ENCODE measurements at places on chromosomes 7 and 10.

- no peak for DNase-seq
Observed at GRCh38 chr7:19009936-19010280, 107.5 kb downstream of the TWIST1 start.

GRCh38 chr7:150952331-150953050 lies 25.6 kb downstream of the KCNH2 start:
- DNase-seq: no peak

DNA sequence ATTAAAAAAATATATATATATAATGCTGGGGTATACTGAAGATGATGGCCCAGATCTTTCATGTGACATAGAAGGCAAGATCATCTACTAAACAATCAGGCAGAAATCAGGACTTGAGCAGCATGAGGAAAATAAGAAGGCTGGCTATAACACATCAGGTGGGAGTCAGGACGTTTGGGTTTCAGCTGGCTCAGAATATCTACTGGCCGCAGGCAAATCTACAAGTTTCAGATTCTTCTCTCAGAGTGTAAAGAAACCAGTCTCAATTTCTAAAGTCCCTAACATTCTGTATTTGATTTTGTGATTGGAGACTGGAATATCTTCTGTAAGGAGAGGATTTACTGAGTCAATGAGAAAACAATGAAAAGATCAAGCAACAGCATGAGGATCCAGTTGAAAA lies 37.7 kb upstream of the FAM3C start:
- no peak for DNase-seq

DNA sequence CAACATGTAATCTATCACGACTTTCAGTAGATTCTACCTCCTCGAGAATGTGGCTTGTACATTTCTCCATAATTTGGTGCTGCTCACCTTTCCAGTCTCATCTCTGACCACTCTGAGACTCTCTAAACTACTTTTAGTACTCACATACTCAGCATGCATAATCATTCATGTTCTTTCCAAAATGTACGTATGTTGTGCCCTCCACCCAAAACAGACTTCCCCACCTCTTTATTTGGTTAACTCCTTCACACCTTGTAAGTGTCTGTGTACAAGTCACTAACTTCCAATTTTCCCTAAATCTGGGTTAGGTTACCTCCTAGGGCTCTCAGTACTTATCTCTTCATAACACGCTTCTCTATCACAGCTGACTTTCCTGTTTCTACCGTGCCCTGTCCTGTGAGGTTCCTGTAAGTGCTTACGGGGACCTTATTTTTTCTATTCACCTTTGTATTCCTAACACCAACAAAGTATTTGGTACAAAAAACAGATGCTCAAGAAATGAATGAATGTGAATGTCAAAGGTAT lies 186.2 kb upstream of the MKLN1 start:
- DNase-seq: no peak

- no peak for DNase-seq
Observed at GRCh38 chr7:128363261-128363721, 1.8 kb upstream of the PRRT4 start.

DNA sequence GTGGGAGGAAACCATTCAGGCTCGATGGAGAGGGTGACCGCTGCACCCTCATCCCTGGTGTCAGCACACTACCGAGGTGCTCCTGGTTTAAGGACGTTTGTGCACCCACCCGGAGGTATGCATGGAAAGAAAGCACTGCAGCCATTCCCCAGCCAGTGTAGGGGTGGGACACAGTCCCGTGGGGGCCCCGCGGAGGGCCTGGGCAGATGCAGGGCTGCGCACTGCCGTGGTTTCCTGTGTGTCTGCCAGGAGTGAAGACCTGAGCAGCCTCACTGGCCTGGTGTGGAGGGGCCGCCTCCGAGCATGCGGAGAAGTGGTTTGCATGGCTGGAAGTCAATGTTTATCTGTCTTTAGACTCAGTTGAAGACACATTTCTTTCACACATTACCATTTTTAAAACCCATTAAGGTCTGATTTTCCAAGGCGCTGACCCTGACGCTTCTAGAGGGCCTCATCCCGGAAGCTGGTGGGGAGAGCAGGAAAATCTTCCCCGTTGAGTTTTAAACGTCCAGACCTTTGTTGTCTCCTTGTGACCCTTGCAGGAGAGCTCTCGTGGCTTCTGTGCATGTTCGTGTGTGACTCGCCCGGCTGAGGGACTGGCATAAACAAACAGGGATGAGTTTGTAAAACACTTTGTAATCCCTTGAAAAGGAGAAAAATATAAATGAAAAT lies 188.1 kb downstream of the MGMT start:
- no peak for DNase-seq

- DNase-seq: no peak
Observed at GRCh38 chr10:100827819-100828737, 82.7 kb downstream of the PAX2 start.

DNA sequence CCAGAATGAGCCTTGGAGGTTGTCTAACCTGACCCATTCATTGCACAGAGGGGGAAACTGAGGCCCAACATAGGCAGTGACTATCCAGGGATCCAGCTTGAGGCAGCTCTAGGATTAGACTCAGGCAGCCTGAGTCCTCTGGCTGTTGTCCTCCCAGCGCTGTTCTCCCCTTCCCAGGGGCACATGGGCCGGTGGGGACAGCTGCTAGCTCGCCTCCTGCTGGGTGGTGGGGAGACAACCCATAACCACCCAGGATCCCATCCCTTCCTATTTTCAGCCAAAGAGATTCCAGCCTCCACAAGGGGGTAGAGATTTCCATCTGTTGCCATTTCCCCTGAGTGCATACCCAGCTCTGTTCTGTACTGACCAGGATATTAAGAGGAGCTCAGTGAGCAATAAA lies 145.1 kb upstream of the GPR26 start:
- DNase-seq: no peak

GRCh38 chr7:91710881-91711280 lies 169.6 kb downstream of the MTERF1 start:
- DNase-seq: no peak

DNA sequence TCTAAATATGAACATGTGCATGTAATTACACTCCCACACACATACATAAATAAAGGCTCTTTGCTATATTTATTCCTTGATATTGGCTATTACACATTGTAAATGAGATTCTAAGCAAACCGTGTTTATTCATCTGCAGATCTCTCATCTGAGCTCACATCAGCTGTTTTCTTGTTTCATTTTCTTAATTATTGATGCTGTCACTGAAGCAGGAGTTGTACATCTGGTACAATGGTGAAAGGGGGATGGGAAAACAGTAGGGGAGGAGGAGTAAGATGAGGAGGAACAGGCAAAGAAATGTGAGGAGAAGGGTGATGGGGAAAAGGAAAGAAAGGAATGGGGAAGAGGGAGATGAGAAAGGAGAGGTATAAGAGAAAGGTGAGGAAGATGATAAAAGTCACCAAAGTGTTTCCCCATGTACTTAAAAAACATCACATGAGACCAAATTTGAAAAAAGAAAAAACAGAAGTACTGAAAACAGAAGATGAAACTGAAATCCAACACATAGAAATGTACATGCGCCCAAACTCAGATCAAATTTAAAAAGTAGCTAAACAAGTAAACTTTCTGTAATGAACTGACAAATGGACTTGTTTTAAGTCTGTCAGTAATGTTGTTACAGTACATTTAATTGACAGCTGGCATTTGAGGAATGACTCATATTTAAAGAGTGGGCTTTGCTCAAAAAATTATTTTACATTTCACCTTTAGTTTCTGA lies 472.2 kb downstream of the ARL4A start:
- DNase-seq: no peak

- DNase-seq: no peak
Observed at GRCh38 chr7:23915236-23915635, 205.2 kb downstream of the STK31 start.

All from T-helper 2 cell (primary cell).